H9 (cell line): ENCODE measurements at places on chromosomes 5 and 9. TPM values are rescaled to one million over a fixed set of nuclear protein-coding genes. Genes with fewer than 3 reads are reported as not detected.
A peak's percentile ranks its signal among the peaks of the same experiment; 100 is the strongest.

SEMA4D gene
- 41.8 and 47.2 TPM in 2 replicates for total RNA-seq

PCDHGA9 gene
- 0.83 and 1.3 TPM in 2 replicates for total RNA-seq

DCP2 gene
- 164 and 176 TPM in 2 replicates for total RNA-seq

PHF24 gene
- total RNA-seq: 0.24 and 0.68 TPM in 2 replicates

QRFP gene
- not detected in 2 replicates for total RNA-seq

FNIP1 gene
- 13.4 TPM in 2 replicates for total RNA-seq

DBH gene
- total RNA-seq: not detected in 2 replicates

DNA sequence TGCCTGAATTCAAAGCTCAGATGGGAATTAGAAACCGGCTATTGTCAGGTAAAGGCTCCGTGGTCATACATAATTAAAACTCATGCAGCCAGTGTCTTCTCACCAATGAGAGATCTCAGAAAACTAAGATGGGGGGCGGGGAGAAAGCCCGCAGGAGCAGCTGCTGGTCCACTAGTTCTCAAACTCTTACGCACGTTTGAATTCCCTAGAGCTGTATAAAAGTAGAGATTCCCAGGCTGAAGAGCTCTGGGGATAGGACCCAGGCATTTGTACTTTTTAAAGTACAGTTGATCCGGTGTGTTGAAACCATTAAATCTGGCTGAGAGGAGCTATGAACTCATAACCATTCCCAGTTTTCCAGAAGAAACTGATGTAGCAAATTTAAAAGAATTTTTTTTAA is 68.5 kb downstream of the FRMD3 start:
- DNase-seq: no peak

GRCh38 chr5:9888501-9888901 is 258.4 kb upstream of the TAS2R1 start:
- no peak for DNase-seq

DNA sequence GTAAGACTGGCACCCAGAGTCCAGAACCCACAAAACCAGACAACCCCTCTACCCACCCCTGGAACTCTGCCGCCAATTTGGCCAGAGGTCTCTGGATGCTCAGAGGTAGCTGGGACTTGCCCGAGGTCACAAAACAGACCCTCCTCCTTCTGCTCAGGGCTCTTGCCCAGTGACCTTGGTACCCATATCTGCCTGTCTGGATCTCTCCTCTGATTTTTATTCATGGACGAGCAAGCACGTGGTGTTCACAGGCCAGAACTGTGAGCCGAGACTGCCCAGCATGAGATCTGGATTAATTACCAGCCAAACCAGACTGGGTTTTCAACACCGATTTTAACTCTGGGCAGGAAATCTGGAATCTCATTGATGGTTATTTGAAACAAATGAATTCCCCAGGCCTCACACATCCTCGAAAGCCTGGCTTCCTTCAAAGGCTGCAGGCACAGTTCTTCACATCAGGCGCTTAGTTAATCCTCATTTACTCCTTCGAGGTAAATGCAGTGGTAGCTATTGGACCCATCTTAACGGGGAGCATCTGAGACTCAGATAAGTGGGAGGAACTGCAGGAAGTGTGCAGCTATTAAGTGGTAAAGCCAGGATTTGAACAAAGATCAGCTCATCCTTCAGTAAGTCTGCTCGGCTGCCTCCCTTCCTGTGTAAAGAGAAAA is 21.4 kb downstream of the COL27A1 start:
- no peak for DNase-seq

- no peak for DNase-seq
These were observed 203.3 kb upstream of the DMRT1 start for GRCh38 chr9:638152-638551.

DNA sequence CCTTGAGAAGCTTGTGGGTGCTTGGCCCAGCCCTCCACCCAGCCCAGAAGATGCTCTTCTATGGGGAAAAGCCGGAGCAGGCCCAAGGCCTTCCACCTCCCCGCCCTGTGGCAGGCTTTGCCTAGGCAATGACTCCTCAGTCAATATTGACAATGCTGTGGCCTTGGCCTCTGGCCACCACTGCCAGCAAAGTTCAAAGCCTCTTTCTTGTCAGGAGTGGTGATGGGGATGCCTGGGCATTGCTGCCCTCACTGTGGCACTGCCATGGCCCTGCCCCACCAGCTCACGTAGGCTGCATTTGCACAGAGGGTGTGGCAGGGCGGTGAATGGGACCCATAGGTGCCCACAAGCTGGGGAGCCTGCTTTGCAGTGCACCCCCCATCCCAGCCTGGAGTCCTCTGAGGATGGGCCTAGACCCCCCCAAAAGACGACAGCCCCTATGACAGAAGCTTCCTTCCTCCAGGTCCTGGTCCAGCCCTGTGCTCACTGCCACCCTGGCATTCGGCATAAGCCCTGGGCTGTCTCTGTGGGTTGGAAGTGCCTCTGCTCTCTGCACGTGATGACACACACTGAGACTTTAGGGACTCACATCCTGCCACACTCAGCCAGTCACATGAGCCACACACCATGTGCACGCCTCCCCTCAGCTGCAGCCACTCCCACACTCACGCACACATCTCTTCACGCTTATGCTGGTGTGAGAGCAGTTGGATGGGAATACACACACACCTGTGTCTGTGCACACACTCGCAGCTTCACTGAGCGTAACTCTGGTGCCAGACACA is 31.1 kb downstream of the MORN5 start:
- no peak for DNase-seq

DNA sequence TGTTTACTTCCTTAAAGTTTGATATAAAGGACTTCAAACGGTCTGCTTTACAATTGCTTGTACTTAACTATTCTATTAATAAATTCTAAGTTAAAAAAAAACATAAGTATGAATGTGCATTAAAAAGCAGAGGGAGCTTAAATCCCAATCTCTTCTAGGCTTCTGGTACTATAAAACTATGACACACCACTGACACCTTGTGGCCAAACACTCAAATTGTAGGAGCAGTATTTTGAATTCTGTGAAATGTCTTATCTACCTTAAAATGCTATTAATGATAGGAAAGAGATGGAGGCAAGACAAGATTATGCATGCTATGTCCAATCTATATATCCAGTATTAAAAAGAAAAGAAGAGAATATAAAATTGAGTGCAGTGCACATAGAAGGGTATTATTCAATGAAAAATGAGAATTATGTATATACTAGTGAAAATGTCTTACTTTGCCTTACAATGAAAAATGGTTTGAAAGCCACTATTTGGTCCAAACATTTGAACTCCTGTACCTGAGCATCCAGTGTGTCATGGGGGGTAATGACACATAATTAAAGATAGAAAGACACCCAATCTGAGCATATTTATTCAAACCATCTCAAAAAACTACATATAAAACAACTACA is 87.6 kb downstream of the ERP44 start:
- no peak for DNase-seq

GRCh38 chr9:84394036-84394435 is 53.5 kb upstream of the SLC28A3 start:
- no peak for DNase-seq

DNA sequence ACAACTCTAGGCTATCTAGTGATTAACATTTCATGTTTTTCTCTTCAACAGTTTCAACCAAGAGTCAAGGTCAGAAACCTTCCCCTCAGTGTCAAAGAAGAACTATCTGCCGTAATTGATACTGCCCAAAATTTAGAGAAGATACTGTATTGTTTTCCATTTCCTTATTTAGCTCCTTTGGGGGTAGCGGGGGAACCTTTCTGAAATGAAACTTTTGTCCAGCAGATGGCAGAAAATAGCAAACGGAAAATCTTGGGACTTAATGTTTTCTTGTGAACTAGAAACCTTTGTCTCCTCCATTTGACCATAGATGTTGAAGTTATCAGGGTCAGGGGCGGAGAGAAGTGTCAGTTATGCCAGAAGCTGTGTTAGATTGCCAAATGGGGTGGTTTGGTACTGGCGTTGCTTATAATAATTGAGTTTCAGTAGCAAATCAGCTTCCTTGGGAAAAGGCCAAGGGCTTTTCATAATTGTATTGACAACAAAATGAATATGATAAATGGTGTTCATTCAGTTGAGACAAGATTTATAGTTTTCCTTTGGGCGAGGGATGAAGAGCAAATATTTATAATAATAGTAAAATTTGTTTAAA is 101.7 kb upstream of the TLX3 start:
- DNase-seq: no peak

DNA sequence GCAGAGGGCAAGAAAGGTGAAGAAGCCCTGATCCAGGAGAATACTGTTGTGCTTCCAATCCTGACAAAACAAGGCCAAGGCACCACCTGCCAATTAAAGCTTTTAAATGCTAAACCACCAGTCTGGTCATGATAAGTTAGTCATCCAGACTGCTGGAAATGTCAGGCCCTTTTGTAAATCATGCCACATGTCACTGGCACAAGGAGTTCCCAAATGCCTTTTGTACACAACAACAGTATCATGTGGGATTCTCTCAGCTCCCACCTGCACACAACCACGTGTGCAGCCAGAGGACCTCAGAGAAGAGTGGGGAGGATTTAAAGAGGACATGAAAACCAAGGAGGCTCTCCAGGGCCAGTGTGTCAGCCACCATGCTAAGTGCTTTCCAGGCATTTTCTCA is 99.3 kb downstream of the CDK5RAP2 start:
- DNase-seq: no peak

GRCh38 chr5:151257731-151258181 is 4.8 kb downstream of the GM2A start:
- DNase-seq: no peak

DNA sequence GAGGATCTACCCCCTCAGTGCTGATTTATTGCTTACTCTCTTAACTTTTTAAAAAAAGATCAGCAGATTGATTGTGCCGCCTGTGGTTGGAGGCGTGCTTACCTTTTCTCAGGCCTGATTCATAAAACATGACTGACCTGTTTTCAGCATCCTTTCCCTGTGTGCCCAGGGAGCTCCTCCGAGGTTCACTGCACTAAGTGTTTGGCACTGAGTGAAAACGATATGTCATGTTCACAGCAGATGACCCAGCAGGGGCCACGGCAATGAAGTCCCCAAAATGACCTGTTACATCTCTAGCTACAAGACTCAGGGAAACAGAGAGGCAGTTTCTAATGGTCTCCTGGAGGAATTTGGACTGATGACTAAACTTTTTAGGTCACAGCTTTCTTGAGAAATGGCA is 69.9 kb downstream of the INSYN2B start:
- DNase-seq: no peak

DNA sequence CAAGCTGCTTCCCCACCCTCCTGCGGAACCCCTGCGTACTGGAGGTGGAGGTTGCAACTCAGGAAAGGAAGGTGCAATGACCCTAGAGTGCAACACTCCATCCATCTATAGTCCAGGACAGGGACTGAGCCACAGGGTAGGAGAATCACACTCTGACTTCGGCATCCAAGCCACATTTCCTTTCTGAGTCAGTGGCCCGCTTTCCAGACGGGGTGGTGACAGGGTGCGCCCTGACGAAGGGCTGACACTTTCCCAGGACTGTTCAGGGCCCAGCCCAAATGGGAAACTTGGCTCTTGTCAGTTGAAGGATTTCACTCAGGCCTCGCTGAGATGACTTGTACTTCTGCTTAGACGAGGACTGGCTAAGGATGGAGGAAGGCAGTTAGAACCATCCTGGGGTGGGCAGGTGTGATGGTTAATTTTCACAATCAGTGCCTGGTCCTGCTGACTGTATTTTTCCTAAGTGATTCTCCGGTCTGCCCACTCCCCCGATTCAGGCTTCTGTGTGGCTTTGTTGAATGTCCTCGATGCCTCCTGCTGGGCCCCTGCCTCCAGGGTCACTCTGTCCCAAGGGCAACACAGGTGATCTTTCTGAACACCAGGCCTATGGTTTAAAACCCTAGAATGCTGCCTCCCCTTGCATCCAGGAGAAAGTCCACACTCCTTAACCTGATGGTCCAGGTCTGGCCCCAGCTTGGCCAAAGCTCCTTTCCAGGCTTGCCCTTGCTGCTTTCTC is 228.1 kb downstream of the FSTL4 start:
- peak; percentile 25 for DNase-seq

GRCh38 chr9:33932078-33932807 is 115.3 kb downstream of the UBE2R2 start:
- no peak for DNase-seq

GRCh38 chr5:149628221-149628620 is 46.9 kb downstream of the ARHGEF37 start:
- DNase-seq: no peak

GRCh38 chr5:6712142-6712576 is 1.1 kb upstream of the TENT4A start:
- peak; percentile 56 for DNase-seq

DNA sequence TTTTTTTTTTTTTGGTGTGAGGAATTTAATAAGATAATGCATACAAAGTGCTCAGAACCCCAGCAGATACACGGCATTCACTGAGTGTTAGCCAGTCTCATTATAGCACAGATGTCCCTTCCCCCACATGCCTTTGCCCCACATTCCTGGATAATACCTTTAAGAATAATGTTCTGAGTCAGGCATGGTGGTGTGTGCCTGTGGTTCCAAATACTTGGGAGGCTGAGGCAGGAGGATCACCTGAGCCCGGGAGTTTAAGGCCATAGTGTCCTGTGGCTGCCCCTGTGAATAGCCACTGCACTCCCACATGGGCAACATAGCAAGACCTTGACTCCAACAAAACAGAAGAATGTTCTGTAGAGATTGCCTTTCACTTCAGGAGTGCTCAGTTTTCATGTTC is 24.2 kb upstream of the ANKRD18A start:
- DNase-seq: no peak

- DNase-seq: peak; percentile 81
These were observed 22.8 kb upstream of the RGMB start for GRCh38 chr5:98750693-98751092.

DNA sequence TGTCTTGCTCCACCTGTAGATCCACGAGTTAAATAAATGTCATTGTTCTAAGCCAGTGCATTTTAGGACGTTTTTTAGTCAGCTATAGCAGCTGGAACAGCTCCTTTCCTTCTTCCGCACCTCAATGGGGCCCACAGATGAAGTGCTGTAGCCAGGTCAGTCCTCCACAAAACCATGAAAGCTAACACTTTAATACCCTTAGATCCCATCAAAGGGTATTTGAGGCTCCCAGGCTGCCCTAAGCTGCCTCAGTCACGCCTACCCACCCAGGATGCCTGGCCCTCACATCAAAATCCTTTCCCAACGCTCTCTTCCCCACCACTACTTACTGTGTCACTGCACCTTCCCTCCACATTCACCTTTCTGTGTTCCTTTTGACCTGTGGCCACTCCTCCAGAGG is 44.1 kb upstream of the ACO1 start:
- DNase-seq: no peak

- no peak for DNase-seq
These were observed 44.9 kb downstream of the DYNC2I2 start for GRCh38 chr9:128611600-128612394.

GRCh38 chr5:78889369-78890140 is 95.6 kb downstream of the ARSB start:
- no peak for DNase-seq
